AML-193 (cell line): ENCODE measurements at places on chromosomes 6 and 20.

- DNase-seq: peak; percentile 77
These were observed 35.4 kb downstream of the CEP250 start for GRCh38 chr20:35490736-35491181.

DNA sequence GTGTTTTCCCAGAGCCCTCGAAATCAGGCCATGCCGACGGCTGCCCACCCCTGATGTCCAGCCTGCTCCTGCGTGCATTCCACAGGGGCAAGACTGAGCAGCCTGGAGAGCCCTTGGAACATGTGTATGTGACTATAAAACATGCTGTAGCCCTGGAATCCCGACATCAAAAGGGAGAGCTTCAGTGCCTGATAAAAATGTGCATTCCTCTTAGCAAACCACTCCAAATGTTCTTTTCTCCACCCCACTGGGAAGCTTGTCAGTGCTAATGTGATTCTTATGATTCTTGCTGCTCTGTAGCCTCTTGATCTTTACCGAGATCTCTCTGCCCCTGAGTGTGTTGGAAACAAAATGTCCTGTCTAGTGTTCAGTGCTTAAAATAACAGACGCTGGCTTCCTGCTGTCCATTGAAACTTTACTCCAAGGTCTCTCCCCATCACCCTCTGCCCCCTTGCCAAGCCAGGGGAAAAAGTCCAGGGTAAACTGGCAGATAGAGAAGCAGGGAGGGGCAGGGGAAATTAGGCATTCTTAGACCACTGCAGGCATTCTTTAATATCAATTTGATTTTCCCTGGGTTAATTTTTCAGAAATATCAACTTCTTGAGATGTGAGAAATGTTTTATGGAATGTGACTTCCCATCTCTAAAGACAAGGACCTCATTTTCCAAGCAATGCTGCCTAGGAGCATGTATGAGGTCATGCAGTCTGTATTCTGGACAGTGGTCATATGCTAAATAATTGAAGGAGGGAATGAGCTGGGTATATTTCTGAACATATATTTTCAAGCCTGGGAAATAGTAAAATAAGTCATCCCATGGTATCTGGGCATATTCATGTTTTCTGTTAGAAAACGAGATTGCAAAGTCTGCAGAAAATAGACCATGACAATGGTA lies 73.8 kb upstream of the ISM1 start:
- no peak for DNase-seq

DNA sequence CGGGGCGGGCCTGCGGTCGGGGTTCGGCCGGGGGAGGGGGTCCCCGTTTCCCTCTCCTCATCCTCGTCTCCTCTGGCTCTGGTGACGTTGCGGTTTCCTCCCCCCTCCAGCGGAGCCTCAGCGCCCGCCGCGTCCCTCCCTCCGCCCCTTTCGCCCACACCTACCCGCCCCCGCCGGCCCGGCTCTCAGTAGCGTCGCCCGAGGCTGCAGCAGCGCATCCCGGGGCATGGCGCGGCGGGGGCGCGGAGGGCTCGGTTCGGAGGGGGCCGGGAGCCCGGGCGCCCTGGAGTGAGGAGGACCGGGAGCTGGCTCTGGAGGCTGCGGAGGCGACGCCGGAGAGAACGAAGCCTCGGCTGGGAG lies at the start of gene DSE:
DSE (plus strand) TSS at position 188 of the 360 bp plus-strand sequence. CDS start 28,304 bp downstream, outside the sequence.
- no peak for DNase-seq

DNA sequence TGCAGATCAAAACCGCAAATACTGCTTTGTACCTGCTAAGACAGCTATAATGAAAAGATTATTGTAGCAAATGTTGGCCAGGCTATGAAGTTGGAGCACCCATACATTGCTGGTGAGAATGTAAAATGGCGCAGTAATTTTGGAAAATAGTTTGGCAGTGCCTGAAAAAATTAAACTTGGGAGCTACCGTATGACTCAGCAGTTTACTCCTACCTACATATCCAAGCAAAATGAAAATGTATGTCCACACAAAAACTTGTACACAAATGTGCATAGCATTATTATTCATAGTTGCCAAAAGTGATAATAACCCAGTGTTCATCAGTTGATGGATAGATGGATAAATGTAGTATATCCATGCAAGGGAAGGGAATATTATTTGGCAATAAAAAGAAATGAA lies 13.3 kb downstream of the DSTN start:
- DNase-seq: no peak

- DNase-seq: peak; percentile 29
These were observed 27.6 kb downstream of the GRM1 start for GRCh38 chr6:146056506-146056905.

DNA sequence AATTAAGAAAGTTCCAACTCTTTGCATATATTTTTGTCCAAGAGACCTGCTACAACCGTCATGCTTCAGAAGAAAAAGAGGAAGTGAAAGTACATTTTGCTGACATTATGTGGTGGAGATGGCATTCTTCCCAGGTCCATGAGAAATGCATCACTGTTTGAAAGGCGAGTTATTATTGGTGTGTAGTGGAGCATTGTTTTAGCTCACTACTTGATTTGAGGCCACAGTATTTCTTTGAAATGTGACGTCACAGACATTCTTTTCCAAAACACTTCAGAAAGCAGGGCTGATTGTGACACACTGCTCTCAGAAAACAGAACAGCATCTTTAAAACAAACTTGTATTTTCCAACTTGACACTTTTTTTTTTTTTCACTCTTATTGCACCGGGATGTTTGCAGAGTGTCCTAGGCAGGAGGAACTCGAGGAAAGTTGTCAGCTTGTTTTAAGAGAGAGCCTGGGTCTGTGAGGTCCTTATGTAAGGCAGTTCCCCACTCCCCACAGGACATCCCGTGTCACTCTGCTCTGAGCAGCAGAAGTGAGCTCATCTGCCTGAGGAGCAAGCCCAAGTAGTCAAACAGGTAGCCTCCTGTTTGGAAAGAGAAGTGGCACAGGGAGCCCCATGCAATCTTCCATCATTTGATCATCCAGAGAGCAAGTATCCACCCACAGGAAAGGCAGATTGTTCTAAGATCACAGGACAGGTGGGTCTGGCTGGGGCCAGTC lies 1.1 kb downstream of the SPTLC3 start:
- DNase-seq: peak; percentile 75

DNA sequence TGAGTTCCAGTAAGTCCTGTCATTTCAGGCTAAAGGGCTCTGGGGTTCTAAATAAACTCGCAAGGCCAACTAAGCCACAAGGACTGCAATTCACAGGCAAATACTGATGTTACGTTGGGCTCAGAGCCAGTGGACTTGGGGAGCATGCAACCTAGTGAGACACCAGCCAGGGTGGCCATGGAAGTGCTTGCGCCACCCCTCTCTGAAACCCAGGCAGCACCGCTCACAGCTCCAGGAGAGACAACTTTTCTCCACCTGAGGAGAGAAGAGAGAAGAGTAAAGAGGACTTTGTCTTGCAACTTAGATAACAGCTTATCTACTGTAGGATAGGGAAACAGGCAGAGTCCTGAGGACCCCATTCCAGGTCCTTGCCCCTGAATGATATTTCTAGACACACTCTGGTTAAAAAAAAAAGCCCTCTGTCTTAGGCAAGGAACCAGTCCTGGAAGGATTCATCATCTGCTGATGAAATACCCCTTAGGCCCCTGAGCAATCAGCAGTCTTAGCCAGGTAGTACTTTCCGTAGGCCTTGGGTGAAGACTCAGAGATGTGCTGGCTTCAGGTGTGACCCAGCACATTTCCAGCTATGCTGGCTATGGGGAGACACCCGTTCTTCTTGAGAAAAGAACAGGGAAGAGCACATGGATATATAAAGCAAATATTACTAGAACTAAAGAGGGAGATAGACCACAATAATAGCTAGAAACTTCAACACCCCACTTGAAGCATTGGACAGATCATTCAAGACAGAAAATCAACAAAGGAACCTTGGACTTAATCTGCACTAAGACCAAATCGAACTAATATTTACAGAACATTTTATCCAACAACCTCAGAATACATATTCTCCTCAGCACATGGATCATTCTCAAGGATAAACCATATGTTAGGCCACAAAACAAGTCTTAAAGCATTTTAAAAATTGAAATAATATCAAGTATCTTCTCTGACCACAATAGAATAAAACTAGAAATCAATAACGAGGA lies 31.5 kb upstream of the TBC1D32 start:
- no peak for DNase-seq

DNA sequence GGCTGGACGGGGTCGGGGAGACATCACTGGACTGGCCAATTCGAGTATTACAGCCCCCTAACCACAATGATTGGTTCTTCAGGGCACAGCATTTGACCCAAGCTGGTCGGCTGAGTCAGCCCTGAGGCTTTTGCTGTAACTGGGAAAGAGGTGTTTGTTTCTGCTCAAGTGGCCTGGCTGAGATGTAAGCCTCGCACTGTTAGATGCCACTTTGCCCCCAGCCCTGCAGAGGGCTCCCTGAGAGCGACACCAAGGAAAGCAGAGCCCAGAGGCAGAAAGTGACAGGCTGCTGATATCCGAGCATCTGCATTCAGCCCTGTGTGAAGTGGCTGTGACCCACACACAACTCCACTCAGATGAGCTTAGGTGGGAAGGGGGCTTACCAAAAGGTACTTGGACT lies 19.4 kb downstream of the ERGIC3 start:
- DNase-seq: peak; percentile 17

- no peak for DNase-seq
These were observed 5.8 kb upstream of the ADAM33 start for GRCh38 chr20:3687655-3688054.

- DNase-seq: no peak
These were observed 4.6 kb downstream of the METTL24 start for GRCh38 chr6:110353457-110354001.

DNA sequence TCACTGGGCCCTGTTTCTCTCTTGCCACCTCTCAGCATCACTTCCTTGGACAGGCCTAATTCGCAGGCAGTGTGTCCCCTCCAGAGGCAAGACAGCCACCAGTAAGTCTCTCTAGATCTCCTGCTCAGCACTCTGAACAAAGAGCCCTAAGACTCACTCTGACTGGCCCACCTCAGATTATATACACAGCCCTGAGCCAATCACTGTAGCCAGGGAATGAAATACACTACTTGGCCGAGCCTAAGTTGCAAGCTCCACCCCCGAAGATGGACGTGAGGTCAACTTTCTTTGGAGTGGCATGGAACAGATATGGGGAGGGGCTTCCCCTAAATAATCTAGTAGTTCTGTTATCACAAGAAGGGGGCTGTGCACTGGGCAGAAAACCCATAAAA lies 4.1 kb downstream of the BPI start:
- no peak for DNase-seq

DNA sequence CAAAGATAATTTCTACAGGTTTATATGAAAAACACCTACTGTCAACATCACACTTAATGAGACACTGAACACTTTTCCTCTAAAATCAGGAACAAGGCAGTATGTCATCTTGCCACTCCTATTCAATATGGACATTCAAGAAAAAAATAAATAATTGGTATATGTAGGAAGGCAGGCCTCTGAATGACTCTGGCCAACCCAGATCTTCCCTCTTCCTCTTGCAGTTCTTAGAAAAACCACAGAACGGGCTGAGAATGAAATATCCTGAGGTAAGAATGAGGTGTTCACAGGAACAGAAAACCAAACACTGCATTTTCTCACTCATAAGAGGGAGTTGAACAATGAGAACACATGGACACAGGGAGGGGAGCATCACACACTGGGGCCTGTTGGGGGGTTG lies 1207.2 kb upstream of the CITED2 start:
- DNase-seq: no peak

- DNase-seq: no peak
These were observed at the start of gene FOXA2 for GRCh38 chr20:22584522-22584921. Gene FOXA2 (minus strand): TSS chr20:22584572. CDS start chr20:22584278, 294 bp downstream.

DNA sequence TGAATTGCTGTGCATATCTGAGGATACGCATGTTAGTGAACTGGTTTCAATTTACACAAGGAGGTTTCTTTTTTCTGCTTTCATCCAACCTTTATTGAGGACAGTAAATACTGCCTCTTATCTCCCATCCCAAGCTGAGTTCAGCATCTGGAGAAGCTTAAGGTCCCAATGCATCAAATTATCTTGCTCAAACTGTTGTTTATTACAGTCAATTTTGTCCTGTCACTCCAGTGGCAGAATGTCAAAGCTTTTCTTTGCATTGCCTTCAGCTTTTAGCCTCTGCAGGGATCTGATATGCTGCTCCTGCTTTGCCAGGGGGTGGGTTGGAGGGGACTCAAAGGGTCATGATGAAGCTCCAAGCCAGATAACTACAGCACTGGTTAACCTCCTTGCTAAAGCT lies 435.4 kb upstream of the SOX4 start:
- no peak for DNase-seq

DNA sequence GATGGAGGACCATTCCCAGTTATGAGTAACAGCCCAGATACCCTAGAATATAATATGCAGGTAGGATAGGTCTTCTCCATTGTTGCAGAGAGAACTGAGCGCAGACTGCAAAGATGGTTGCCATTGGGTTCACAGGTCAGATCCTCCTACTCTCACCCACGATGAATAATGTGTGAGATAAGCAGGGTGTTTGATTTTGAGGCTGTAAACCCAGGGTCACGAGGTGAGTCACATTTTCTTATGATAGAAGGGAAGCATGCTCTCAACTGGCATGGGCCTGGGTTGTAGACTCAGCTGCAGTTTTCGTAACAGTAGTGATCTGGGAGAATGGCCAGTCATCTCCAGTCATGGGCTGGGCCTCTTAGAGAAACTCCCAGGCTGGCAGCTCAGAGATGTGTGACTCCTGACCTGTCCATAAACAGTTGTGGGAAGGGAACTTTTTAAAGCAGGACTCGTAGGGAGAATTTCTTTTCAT lies 74.2 kb downstream of the CD164 start:
- peak; percentile 59 for DNase-seq

DNA sequence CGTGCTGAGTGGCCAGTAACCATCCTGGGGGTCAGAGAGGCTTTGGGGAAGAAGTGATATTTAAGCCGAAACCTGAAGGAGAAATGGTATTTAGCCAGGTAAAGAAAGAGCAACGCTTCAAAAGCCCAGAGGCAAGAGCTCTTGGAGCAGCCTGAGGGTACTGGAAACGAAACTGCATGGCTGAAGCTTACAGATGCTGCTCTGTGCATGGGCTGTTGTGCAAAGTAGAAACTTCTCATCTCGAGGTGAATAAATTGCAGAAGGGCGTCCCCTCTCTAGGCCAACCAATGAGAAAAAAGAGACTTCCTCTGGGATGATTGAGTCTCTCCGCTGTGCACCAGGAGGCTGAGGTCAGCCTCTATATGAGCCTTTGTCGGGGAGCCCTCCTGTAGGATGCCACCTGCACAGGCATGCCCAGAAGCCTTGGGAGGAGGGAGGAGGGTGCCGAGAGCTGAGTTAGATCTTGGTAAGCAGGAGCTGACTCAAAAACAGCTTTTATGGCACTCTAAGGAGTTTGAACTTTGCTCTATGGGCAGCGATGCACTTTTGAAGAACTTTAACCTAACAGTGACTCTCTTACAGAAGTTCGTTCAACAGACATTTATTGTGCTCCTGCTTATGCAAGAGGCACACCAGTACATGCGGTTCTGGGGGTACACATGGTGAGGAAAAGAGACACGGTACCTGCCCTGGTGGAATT lies 61.6 kb upstream of the EDN1 start:
- DNase-seq: no peak

GRCh38 chr6:156870924-156871539 lies 93.9 kb downstream of the ARID1B start:
- no peak for DNase-seq

- no peak for DNase-seq
These were observed 100.0 kb downstream of the PRDM1 start for GRCh38 chr6:106186172-106186571.

- DNase-seq: no peak
These were observed 446.0 kb downstream of the QKI start for GRCh38 chr6:163860287-163861081.
